Epithelial cell of esophagus (primary cell): ENCODE measurements at places on chromosomes 2 and 18.
A peak's percentile ranks its signal among the peaks of the same experiment; 100 is the strongest.

GRCh38 chr2:85178980-85179411 lies 45.8 kb downstream of the TCF7L1 start:
- DNase-seq, result no peak

- DNase-seq, result no peak
Observed at GRCh38 chr2:30956995-30957394, 149.7 kb upstream of the CAPN13 start.

- DNase-seq, result peak; percentile 14
Observed at GRCh38 chr2:144115739-144116291, 404.1 kb downstream of the ZEB2 start.

GRCh38 chr18:31617031-31617717 lies 25.5 kb downstream of the TTR start:
- no peak for DNase-seq

DNA sequence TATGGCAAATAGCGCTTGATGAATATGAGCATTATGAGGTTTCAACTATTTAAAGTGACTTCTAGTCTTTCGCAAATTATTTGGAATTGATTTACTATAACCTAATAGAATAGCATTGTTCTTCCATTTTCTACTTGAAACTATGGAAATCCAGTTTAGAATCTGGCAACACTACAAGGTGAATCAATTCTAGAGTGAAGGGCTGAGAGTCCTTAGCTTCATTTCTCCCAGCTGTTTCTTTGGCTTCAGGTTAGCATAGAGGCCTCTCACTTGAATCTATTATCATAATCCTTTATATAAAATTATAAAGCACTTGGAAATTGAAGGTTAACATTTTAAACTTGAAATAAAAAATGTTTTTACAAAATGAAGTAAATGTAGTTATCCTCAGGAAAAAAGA lies 318.8 kb downstream of the CCDC85A start:
- DNase-seq, result no peak

GRCh38 chr18:26999797-27000196 lies 134.3 kb upstream of the AQP4 start:
- no peak for DNase-seq

- no peak for DNase-seq
Observed at GRCh38 chr2:183123959-183124221, 353 bp upstream of the NUP35 start.

GRCh38 chr18:54416436-54416835 lies 58.7 kb downstream of the C18orf54 start:
- peak; percentile 35 for DNase-seq

DNA sequence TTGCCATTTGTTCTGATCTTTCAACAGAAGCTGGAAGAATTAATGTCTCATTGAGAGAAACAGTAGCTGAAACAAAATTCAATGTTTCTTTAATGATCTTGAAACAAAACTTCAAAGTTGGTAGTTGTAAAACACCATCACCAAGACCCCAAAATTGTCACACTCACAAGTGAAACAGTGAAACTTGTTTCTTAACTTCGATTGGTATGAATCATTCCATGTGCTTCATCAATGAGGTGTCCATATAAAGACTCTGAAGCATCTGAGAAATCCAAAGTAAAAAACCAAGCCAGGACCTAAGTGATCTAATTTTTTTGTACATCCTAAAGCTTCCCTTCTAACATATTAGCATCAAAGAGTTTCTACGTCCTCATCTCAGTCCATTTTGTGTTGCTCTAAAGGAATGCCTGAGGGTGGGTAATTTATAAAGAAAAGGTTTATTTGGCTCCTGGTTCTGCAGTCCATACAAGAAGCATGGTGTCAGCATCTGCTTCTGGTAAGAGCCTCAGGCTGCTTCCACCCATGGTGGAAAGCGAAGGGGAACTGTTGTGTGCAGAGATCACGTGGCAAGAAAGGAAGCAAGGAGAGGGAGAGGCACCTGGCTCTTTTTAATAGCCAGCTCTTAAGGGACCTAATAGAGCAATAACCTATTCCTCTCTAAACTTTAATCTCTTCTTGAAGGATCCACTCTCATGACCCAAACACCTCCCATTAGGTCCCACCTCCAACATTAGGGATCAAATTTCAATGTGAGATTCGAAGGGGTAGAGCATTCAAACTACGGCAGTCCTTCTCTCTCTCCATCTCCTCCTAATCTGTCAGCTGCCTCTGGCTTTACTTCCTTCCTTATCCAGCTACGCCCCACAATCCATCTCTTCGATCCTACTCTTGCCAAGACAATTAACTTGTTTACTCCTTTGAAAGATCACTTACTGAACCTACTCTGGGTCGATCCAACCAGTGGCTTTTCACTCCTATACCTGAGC lies 20.7 kb upstream of the TLK1 start:
- DNase-seq, result no peak
